Suprapubic skin (tissue), 4 donors: ENCODE measurements at places on chromosomes 1 and 21.

DNA sequence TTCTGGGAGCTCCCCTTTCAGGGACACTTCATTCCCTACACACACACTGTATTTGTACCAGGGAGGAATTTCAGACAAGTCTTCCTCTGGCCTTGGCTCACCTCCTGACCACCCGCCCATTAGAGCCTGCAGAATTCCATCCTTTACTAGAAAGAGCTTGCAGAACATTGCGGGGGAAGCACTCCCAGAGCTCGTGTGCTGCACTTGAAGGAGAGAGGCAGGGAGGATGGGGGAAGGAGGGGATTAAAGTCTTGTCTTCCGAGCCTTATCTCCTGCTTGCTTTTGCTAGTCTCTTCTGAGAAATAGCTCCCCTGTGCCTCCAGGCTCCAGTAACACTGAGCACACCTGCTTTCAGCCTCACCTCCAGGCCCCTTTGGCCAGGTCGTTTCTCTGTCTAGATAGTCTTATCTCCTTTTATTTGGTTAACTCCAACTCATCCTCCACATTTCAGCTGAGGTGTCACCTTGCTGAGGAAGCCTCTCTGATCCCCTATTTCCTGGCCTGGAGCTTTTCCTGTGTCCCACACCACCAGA is 62.0 kb downstream of the PCNX2 start:
- DNase-seq = no peak

DNA sequence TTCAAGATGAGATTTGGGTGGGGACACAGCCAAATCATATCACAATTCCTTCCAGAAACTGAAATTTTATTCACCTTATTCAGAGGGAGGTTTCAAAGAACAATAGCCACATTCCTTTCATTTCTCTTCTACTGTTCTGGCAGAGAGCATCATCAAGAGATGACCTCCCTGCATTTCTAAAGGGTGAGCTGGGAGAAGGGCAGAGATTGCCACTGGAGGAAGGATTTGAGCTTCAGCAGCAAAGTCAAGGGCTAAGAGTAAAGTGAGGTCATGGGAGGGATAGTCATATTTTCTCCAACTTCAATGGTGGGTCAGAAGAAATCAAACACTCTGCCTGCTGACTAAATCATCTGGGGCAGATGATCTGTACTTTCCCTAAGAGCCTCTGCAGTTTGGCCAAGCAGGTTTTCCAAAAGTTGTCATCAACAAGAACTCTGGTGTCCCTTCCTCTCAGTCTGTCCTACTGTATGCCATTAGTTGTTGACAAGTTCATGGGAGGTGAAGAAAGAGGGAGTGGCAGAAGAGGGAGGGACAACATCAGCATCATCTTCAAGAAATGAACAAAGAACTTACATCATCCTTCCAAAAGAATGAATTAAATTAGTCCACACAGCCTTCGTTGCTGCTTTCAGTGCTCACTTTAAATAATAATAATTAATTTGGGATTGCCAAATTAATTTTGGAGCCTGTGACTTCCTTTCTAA is 298.3 kb downstream of the ASTN1 start:
- DNase-seq = no peak

- DNase-seq = no peak
Observed at GRCh38 chr1:113616156-113616555, 143.1 kb downstream of the PHTF1 start.

DNA sequence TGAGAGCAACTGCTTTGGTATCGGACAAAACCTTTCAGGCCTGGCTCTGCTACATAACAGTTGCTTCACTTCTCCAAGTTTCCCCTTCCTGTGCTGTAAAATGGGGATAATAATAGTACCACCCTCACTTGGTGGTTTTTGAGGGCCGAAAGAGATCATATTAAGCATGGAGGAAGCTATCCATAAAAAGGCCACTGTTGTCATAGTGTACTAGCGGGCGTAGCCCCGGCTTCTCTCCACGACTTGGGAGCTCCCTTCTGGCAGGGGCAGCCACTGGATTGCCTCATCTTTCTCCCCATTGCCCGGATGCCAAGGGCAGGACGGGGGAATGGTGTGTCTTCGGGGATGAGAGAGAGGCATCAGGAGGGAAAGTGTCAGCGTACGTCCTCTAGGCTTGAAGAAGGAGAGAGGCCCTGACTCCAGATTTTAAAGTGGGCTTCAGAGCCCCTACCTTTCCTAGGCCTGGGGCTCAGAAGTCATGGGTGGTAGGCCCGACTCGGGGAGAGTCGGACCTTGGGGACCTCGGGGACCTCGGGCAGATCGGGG is 548 bp upstream of the MFSD2A start:
- peak; percentile 84 for DNase-seq

DNA sequence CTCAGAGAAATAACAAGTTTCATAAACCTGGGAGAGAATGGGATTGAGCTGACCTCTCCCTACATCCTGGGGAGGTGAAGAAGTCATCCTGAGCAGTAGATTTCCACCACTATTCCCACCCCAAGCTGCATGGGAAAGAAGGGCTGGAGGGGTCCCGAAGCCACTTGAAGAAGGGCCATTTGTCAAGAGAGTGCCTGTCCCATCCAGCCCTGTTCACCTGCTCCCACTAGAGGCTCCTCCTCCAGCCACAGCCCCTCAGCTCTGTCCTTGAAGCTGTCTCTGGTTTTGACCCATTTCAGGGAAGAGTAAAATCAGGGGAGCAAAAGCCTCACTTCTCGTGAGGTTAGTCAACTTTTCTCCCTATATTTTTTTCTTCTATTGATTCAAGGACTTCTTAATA is 155.8 kb upstream of the DNAH14 start:
- no peak for DNase-seq

- no peak for DNase-seq
Observed at GRCh38 chr21:32562426-32562825, 22.9 kb downstream of the TCP10L start.

DNA sequence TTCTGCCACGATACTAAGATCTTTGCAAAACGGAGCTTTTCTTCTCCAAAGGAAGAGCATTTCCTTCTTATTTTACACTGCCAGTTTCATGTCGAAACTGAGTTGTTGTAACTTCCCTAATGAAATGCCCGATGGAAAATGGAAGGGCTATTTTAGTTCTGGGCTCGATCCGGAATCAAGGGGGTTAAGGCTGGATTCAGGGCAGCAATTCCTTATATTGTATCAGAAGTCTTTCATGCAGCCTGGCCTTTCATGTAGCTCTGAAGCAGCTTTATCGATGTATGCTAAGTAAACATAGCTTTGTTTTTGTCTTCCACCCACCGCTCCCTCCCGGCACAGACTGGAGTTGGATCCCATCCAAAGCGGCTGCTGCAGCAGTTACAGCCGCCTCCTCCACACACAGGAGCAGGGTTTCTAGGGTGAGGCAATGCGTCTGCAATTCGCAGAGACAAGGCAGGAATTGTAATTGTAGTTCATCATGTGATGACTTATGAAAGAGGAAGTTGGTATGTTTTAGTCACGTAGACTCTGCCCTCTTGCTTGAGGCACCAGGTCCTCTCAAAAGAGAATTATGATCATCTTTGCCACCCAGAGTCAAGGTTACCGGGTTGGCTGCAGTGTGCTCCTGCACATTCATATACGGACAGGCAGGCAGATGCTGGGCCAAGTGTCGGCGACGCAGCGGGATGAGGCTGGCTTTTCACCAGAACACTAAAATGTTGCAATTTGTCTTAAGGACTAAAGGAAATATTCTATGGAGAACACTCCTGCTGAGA is 2.6 kb upstream of the IRF2BP2 start:
- DNase-seq = peak; percentile 93

- no peak for DNase-seq
Observed at GRCh38 chr1:36166136-36166535, 10.2 kb downstream of the MAP7D1 start.
